ENCODE measurements at places on chromosomes 12 and 14.
A peak's percentile ranks its signal among the peaks of the same experiment; 100 is the strongest.

- DNase-seq = no peak
Observed at GRCh38 chr12:63301311-63301710, 150.3 kb upstream of the AVPR1A start.

- DNase-seq = no peak
Observed at GRCh38 chr14:55255979-55256378, 15.2 kb upstream of the FBXO34 start.

GRCh38 chr14:68843471-68844209, 50.8 kb upstream of the ZFP36L1 start:
- DNase-seq = peak; percentile 36

DNA sequence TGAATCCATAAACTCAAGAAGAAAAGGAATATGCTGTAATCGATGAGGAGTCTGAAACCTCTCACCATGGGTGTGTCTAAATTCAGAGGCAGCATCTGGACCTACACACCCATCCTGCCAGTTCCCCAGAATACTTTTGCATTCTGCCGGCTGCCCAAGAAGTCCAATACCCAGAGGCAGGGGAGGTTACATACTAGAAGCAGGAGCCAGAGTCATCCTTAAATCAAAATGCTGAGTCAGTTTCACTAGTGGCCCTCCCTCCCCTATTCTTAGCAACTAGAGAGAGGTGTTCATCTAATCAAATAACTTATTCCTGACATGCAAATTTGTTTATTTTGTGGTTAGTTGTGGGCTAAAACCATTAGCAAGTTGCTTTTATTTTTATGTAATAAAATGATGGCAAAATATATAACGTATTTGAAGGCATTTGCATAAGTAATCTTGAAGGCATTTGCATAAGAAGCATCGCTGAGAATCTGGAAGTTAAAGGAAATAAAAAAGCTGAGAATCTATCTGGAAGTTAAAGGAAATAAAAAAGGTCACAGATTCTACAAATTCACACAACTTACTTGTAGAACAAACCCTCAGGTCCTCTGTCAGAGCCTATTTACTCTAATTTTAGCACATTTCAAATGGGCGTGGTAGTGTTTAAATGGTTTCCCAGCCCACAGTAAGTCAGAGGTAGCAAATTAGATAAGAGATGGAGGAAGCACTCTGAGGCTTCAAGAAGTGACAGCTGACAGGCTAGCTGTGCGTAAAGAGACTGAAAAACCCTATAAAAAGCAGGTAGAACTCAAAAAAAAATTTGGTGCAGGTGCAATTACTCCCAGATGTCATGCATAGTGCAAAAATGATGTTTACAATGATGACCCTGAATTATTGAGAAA, 7.8 kb downstream of the BHLHE41 start:
- no peak for DNase-seq

DNA sequence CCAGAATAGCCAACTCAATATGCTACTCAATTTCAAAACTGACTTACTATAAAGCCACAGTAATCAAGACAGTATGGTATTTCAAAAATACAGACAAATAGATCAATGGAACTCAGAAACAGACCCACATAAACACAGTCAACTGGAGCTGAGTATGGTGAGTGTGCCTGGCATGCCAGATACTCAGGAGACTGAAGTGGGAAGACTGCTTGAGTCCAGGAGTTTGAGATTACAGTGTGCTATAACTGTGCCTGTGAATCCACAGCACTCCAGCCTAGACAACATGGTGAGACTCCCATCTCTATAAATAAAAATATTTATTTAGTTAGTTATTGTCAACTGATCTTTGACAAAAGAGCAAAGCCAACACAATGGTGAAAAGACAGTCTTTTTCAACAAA, 81.8 kb downstream of the NUMB start:
- no peak for DNase-seq

GRCh38 chr14:100076133-100076532, 10.9 kb downstream of the EVL start:
- peak; percentile 82 for DNase-seq

DNA sequence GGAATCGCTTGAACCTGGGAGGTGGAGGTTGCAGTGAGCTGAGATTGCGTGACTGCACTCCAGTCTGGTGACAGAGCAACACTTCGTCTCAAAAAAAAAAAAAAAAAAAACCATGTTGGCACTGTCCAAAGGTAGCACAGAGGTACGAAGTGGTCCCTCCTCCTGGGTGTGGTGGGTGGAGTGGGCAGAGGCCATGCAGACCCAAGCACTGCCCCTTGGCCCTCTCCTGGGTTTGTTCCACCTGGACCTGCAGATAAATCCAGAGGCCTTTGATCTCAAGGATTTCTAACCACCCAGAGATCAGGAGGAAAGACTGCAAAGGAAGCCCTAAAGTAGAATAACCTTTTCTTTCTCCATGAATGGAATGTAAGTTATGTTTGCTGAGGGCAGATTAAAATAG, 8.7 kb upstream of the GALNT6 start:
- DNase-seq = no peak

GRCh38 chr12:94123127-94123526, 25.2 kb upstream of the PLXNC1 start:
- no peak for DNase-seq

DNA sequence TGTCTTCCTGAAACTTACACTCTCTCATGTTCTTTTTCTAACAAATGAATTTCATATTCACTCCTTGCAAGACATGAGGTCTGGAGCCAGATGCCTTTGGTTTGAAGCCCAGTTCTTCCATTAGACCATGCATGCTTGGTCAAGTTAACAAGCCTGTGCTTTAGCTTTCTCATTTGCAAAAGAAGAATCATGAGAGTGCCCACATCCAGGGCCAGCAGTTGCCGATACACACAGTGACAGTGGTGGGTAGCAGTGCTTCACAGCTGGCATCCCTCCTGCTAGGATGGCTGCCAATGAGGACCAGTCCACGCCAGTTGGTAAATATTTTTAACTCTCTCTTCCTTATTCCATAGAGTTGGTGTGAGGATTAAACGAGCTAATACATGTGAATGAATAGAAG, 163.1 kb downstream of the PHLDA1 start:
- DNase-seq = no peak

GRCh38 chr12:33771889-33772288, 250.4 kb upstream of the ALG10 start:
- no peak for DNase-seq

GRCh38 chr12:219891-220352, 6.0 kb upstream of the SLC6A12 start:
- peak; percentile 69 for DNase-seq

- no peak for DNase-seq
Observed at GRCh38 chr12:104313568-104314241, 10.2 kb downstream of the EID3 start.

DNA sequence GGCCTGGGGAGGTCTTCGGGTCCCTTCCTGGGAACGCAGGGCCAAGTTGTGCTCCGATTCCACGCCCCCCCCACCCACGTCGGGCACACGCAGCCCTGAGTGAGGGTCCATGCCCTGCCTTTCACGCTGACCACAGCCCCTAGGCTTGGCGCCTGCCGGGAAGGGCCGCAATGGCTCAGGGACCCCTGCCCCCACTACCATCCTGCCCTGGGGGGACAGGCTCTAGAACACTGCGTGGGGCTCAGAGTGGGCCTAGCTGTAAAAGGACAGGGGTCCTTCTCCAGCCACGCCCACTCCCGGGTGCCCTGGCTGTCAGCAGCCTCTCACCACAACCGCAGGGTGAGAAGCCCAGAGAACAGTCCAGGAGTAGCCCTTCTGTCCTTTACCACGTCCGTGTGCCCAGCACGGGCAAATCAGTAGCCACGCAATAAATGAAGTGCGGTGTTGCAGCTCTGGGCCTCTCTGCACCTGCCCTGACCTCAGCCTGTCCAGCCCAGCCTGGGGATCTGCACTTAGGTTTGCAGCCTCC, 9.4 kb upstream of the GPR68 start:
- no peak for DNase-seq

DNA sequence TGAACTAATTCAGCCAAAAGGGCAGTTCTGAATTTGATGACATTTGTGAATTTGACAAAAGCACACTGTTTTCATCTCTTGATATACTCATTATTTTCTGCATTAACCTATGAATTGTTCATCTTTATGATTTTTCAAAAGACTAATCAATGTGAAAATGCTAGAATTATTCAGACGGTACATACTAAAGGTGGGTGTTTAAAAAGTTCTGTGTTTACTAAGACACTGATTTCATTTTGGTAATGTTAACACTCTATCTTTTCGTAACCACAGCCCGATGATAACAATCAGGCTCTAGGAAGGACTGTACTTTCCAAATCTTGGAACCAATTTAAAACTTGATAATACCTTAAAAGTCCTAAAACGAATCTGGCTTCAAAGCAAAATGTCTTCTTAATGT, 9.4 kb downstream of the AKAP5 start:
- no peak for DNase-seq

DNA sequence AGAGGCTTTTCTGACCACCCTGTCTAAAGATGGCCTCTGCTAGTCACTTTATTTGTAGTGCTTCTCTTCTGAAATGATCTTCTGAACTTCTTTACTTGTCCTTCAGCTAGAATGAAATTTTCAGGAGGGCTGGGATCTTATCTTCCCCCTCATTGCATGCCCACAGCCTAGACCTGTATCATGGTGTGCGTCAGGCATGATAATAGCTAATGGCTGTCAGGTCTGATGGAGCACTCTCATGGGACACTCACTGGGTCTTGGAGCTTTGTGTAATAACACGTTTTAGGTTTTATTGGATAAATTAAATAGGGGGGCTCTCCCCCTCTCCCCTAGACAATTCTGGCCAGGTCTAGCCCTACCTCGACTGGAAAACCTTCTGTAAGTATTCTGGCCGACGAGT, 97.1 kb upstream of the NRXN3 start:
- DNase-seq = no peak

DNA sequence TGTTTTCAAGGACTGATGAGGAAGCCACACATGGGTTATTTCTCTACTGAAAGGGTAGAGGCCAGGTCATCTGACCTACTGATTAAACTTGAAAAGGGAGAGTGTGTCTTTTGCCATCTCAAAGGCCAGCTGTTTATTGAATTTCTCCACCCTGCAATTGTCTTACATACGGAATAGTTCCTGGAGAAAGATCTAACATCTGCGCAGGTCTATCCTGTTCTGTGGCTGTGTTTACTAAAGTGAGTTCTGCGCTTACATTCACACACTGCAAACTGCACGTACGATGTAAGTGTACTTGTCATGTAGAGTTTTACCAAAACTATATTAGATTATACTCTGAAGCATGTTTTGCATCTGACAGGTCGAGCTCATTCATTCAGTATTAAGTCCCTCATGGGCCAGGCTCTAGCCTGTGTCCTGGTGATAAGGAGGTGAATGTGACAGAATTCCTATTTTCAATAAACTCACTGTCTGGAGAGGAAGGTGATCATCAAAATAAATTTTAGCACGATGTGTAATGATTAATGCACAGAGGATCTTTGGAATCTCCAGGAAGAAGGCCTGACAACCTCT, 96.6 kb downstream of the PRKCH start:
- DNase-seq = no peak

DNA sequence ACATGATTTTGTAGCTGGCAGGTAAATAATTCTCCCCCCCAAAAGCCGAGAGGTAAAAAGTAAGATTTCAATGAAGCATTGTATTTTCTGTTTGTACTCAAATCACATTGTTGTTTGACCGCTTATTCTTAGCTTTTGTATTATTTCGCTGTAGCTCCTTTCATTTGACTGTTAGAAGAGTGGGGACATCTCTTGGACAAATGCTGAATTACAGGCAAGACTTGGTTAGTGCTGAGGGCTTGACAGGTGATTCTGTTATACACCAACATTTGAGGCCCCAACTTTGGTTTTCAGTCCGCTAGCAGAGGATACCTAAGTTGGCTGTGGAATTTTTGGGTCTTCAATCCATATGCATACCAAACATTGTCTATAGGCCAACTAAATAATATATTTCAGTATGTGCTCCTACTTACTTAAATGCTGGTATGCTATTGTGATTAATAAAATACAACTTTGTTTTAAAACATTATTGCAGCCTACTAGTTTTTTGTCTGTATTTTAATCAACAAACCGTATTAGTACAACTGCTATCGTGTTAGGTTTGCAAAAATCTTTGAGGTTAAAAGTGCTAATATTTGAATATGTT, 102.2 kb downstream of the ERC1 start:
- DNase-seq = no peak

GRCh38 chr14:53620890-53621289, 335.7 kb downstream of the BMP4 start:
- no peak for DNase-seq

DNA sequence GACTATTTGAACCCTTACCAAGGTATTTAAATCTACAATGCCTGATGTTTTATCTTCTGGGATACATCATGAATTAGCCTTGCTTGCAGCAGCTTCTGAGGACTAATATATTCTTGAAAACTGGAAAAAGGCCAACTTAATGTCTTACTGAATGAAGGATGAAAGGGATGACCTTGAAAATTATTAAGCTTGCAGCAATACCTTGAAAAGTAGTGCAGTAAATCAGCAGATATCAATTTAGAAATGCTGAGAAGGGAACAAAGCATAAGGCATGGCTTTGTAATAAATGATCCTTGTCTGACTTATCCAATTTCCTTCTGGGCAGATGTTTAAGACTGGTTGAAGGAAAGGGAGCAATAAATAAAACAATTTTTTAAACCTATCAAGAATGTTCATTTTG, 37.3 kb upstream of the FERMT2 start:
- DNase-seq = no peak

Measured in CMK (cell line).